ENCODE measurements at places on chromosomes 7 and 10.

DNA sequence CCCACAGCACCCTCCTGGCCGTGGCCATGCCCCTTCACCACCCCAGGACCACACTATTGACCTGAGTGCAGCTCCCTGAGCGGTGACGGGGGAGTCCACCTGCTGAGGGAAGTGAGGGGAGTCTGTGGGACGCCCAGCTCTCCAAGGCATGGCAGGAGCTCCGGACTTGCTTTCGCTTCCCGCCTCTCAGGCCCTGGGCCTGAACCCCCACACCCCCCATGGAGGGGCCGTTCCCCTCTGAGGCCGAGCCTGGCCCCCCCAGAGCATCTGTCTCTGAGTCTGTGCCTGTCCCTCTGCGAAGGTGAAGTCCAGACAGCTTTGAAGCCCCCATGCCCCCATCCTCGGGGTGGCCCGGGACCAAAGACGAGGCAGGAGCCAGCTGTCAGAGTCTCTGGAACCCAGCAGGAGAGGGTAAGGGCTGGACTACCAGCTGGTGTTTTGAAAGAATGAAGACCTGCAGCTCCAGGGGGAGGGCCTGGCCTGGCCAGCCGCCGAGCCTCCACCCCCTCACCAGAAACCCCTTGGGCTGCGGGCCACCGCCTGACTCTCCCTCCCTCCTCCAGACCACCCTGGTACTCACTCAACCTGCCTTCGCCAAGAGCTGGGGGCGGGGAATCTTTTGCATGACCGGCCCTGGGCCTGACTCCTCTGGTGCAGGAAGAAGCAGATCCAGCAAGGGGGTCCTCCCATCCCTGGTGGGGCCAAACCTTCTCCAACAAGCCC, 114.0 kb downstream of the PDGFA start:
- no peak for DNase-seq

DNA sequence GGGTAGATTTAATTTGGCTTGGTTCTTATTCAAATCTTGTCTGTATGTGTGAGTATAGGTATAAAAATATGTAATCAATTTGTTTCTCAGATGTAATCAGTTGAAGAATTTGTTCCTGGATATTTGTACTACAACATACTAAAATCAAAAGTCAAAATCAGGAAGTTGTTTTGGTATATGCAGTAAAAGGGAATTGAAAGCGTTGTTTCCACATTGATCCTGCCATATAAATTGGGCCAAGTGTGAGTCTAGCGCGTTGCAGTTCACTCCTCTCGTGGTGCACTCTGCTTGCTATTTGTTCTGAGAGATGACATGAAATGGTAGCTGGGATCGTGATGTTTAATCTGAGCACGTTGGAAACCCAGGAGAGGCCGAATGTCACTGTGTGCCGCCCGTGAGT, 55.9 kb downstream of the SHH start:
- no peak for DNase-seq

GRCh38 chr10:86359111-86359510, 7.5 kb downstream of the GRID1 start:
- DNase-seq = no peak

DNA sequence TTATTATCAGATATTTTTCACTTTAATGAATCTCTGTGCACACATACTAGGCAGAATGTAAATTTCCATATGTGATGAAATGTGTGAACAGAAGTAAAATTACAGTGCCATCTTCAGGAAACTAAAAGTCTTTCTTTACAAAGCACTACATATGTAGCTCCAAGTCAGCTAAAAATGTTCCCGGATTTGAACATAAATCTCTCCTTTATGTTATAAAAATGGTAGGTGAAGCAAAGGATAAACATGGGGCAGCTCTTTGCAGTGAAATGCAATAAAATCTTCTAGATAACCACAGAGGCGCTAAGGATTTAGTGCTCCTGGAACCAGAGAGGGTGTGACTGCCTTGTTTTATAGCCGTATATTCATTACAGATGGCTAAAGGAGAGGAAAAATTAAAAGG, 104.9 kb upstream of the C7orf33 start:
- DNase-seq = no peak

- no peak for DNase-seq
Measured at GRCh38 chr7:78099715-78100394, 301.3 kb downstream of the PHTF2 start.

Measured in hematopoietic multipotent progenitor cell treated with erythropoietin and hydrocortisone succinate and interleukin-3 and kit ligand, for 8 days (in vitro differentiated cells).